ENCODE measurements at places on chromosomes 11 and 22.

DNA sequence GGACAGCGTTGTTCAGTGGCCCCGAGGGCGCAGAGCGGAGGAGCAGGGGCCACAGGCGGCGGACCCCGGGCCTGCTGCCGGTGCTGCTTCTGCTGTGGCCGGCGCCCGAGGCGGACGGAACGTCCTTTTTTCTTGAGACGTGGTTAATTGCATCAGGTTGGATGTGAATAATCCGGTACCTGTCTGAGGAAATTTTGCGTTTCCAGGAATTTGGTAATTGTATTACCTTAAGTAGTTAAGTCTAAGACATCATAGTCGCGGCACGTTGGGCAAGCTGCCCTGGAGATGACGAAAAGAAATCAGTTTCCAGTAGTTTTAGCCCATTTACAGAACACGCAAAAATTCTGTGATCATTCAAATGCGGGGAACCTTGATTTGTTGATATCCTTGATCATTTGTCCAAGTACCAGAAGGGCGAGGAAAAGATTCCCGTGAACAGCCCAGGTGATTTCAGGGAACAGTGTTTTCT lies 789 bp downstream of the SPECC1L start:
- no peak for DNase-seq

DNA sequence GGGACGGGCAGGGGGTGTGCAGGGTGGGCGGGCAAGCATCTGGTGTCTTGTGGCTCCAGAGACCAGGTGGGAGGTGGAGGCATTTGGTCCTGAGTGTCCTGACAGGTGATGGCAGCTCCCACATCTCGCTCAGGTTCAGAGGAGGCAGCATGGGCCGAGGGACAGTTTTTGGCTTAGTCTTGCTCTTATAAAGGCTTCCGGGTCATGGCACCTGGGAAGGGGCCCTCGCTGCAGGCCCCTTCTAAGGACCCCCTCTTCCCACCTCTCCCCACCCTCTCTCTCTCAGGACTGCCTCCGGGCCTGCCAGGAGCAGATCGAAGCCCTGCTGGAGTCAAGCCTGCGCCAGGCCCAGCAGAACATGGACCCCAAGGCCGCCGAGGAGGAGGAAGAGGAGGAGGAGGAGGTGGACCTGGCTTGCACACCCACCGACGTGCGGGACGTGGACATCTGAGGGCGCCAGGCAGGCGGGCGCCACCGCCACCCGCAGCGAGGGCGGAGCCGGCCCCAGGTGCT lies 9.9 kb downstream of the CCND1 start:
- no peak for DNase-seq

GRCh38 chr22:44219101-44219870 lies 38.6 kb downstream of the PARVG start:
- DNase-seq: no peak

- DNase-seq: no peak
Observed at GRCh38 chr11:102553835-102554282, 23.3 kb upstream of the MMP7 start.

DNA sequence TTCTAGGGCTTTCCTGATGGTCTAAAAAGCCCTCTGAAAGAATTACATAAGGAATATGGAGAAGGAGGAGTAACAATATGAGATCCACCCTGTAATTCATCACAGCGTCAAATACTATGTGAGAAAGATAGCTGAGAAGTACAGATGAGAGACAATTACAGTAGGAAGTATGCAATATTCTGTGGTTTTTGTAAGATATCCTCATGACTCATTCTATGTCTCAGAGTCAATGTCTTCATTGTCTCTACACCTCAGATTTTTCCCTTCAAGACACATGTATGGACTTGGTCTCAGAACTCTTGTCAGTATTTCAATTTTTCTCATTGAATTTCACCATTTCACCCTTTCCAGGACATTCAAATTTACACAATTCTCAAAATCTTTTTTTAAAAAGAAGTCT lies 343.3 kb upstream of the CTSC start:
- DNase-seq: no peak

DNA sequence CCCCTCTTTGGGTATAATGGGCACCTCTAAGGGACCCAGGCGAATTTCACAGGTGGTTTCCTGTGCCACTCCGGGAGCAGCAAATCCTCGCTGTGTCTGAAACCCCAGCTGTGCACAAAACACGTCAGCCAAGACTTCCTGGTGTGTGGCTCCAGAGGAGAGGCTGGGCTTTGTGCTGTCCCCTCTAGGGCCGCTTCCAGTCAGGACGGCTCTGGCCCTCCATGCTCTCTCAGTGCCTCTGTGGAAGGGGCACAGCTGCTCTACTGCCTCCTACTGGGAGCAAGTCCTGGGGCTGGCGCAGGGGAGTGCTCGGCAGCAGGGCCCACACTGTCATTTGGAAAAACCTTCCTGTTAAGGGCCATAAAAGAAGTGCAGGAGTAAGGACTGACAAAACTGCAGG lies 23.7 kb upstream of the ARFGAP3 start:
- no peak for DNase-seq

- no peak for DNase-seq
Observed at GRCh38 chr11:85044911-85045310, 582.2 kb downstream of the DLG2 start.

GRCh38 chr11:72230764-72231365 lies 6.3 kb downstream of the INPPL1 start:
- DNase-seq: no peak

GRCh38 chr11:123230346-123230745 lies 35.3 kb upstream of the CLMP start:
- no peak for DNase-seq

DNA sequence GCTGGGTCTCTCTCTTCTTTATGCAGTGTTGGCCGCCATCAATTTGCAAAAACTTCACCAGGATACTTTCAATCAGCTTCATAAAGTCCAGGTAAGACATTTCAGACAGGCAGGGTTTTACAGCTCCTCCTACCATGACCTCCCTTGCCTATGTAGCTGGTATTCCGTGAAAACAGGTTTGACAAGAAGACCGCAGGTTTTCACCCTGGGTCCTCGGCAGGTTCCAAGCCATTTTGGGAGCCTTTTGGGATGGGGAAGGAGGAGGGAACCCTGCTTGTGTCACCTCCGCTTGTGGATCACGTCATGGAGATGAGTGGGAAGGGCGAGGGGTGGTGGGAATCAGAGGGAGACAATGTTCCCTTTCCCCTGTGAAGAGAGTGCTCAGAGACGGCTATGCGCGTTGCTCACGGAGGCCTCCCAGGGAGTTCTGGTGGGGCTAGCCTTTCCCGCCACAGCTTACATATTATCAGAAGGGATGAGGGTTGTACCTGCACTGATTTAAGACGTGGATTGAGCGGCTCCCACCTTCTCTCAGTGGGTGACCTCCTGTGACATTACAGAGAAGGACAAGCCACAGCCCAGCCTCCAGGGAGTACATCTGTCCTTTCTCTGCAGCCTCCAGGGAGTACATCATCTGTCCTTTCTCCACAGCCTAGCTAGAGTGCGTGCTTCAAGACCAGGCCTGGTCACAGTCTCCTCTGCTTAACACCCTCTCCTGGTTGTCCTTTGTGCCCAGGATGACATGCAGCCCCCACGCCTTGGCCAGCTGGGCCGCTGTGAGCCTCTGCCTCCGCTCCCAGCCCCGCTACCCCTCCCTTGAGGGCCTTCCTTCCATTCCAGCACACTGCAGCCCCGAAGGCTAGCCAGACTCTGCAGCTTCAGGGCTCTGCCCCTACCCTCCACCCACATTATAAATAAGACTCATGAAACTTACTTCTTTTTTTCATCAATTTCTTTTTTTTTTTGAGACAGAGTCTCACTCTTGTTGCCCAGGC lies 17.2 kb downstream of the GLB1L3 start:
- DNase-seq: no peak

DNA sequence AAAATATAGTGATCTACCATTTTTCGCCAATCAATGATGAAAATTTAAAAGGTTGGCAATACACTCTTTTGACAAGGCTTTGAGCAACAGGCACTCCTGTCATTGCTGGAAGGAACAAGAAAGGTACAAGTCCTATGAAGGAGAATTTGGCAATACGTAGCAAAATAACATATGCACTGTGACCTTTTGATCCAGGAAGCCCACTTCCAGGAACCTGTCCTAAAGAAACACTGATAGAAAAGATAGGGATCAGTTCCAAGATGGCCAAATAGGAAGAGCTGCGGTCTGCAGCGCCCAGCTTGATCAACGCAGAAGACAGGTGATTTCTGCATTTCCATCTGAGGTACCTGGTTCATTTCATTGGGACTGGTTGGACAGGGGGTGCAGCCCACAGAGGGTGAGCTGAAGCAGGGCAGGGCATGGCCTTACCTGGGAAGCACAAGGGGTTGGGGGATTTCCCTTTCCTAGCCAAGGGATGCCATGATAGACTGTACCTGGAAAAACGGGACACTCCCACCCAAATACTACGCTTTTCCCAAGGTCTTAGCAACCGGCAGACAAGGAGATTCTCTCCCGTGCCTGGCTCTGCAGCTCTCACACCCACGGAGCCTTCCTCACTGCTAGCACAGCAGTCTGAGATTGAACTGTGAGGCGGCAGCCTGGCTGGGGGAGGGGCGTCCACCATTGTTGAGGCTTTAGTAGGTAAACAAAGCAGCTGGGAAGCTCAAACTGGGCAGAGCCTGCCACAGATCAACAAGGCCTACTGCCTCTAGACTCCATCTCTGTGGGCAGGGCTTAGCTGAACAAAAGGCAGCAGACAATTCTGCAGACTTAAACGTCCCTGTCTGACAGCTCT lies 69.7 kb upstream of the GALNT18 start:
- DNase-seq: no peak

DNA sequence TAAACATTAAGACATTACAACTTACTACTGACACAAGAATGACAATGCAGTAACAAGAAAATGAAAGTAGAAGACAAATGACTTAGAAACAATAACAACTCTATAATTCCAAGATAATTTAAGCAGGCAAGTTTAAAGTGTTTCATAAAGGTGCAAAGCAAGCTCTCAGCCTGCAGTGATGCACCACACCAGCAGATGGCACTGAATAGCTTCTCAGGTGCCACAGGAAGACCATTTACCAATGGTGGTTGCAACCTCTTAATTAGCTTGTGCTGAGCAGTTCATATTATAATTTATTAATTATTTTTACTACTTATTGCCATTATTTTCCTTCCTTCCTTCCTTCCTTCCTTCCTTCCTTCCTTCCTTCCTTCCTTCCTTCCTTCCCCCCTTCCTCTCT lies 60.6 kb downstream of the NXPE2 start:
- no peak for DNase-seq

- no peak for DNase-seq
Observed at GRCh38 chr11:104841973-104842525, 56.2 kb downstream of the CASP12 start.

DNA sequence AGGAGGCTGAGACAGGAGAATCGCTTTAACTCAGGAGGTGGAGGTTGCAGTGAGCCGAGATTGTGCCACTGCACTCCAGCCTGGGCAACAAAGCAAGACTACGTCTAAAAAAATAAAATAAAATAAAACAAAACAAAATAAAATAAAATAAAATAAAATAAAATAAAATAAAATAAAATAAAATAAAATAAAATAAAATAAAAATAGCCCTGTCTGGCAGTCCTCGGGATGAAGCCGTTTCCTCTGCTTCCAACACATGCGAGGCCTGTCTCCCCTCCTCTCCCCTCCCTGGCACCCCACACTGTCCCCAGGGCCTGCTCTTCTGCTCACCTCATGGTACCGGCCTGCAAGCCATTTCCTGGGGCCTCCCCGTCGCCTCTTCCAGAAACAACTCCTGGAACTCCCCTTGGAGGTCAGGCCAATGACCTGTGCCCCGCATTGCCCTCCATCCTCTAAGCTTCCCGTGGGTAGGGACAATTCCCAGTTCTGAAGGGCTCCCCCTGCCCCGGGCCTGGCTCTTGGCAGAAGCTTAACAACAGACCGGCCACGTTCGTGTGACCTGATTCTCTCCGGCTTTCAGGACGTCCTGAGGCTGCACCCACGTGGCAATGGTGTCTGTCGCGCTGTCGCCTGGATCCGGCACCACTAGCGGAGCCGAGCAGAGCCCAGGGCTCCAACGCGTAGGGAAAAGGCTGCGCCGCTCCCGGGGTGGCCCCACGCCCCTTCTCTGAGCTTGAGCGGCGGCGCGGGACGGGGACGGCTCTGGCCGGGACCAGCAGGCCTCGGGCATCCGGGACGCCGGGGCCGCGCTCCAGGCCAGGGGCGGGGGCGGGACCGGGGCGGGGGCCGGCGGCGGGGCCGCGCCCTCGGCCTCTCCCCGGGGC lies 456 bp upstream of the PARVB start:
- DNase-seq: no peak

DNA sequence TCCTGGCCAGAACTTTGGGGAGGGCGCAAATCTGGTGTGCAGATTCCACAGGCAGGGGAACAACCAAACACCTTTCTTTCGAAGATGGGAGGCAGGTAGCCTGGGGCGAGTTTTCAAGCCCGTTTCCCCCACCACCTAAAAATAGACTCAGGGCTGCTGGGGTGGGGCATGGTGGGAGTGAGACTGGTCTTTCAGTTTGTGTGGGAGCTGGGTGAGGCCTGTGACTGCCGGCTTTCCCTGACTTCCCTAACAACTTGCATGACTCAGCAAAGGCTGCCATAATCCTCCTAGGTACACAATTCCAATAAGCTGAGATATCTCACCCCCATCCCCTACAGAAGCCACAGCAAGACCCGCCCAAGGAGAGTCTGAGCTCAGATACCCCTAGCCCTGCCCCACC lies 4.3 kb upstream of the OR5B12 start:
- DNase-seq: no peak

GRCh38 chr11:23924226-23924625 lies 572.6 kb upstream of the LUZP2 start:
- no peak for DNase-seq

Data from activated naive CD8-positive, alpha-beta T cell treated with anti-CD3 and anti-CD28 coated beads, Interleukin-2, amount 50 U/mL, for 16 hours (primary cell).